ENCODE measurements at places on chromosomes 7 and 10.

GRCh38 chr7:4209126-4209525 lies 473.0 kb upstream of the FOXK1 start:
- no peak for DNase-seq

DNA sequence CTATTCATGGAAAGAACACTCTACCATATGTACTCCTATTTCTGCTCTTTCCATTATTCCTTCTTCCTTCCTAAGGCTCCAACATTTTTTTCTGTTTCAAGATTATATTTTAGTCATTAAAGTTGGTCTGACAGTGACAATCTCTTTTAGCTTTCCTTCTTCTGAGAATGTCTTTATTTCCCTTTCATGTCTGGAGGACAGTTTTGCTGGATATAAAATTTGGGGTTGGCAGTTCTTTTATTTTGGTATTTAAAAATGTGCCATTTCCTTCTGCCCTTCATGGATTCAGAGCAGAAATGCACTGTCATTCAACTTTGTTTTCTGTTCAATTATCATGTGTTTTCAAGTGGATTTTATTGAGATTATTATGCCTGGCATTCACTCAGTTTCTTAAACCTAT lies 53.1 kb downstream of the VSTM4 start:
- DNase-seq, result no peak

DNA sequence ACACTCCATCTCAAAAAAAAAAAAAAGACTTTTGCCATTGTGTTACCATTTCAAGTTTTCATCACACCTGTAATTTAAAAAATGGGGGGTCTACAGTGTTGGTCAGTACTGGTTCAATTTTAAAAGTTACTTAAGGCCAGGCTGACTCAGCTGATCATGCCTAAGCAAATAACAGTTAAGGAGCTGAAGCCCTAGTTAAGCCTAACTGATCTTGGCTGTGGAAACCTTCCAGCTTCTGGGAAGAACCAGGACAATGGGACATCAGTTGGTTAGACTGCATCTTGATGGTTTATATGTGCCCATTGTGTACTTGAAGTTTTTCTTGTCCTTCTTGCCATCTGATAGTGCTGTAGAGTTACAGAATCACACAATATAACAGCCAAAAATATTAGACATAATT lies 26.7 kb downstream of the VCL start:
- DNase-seq, result no peak

DNA sequence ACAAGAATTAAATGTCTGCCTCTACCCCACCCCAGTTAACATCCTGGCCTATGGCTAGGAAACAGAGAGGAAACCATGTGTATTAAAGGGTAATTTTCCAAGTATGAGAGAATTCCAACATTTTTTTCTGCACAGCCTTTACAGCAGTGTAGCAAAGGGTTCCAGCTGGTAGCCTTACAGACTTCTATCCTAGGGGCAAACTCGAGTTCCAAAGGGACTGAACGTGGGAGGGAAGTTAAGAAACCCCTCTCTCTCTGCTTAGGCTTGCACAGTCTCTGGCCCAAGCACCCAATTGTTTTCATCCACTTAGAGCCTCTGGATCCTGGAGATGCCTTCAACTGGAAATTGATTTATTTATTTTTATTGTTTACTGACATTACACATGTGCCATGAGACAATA lies 60.3 kb downstream of the SLC16A12 start:
- no peak for DNase-seq

- no peak for DNase-seq
Measured at GRCh38 chr10:59678884-59679301, 30.8 kb downstream of the SLC16A9 start.

- no peak for DNase-seq
Measured at GRCh38 chr10:75033399-75034130, 77.9 kb upstream of the SAMD8 start.
